ENCODE measurements at places on chromosomes 4 and X.

DNA sequence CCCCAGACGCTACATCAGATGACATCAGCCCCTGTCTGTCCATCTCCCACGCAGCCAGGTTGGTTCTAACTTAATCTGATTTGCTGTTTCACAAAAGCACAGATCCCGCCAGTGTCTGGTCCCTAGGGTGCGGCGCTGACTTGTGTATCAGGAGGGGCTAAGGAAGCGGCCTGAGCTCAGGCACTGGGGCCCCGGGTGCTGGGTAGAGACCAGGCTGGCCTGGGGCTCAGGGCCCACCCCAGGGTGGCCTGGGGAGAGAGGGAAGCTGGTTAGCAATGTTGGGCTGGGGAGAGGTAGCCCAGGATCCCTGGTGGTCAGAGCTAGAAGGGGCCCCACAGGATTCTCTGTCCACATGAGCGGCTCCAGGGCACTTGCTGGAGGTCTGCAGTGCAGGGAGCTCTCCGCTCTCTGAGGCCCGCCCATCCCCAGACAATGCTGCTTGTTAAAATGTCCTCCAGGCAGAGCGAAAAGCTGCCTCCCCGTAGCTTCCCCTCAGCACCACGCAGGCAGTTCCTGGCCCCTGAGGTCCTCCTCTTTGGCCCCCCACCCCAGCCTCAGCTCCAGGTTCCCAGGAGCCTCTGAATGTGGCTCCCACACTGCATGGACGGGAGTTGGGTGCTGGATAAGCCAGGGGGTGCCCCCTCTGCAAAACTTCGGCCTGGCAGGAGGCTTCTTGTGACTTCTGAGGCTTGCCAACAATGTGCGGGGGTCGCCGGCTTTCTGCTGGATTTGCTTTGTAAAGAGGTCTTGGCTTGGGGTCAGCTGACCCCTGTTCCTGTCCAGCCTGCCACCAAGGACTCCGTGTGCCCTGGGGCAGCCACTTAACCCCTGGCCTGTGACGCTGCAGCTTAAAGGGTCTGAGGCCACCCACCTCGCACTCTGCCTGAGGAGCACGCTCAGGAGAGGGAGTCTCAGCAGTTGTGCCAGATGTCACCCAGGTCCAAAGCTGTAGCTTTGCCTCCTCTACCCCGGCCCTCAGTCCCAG, 112.9 kb downstream of the CPZ start:
- DNase-seq: no peak

DNA sequence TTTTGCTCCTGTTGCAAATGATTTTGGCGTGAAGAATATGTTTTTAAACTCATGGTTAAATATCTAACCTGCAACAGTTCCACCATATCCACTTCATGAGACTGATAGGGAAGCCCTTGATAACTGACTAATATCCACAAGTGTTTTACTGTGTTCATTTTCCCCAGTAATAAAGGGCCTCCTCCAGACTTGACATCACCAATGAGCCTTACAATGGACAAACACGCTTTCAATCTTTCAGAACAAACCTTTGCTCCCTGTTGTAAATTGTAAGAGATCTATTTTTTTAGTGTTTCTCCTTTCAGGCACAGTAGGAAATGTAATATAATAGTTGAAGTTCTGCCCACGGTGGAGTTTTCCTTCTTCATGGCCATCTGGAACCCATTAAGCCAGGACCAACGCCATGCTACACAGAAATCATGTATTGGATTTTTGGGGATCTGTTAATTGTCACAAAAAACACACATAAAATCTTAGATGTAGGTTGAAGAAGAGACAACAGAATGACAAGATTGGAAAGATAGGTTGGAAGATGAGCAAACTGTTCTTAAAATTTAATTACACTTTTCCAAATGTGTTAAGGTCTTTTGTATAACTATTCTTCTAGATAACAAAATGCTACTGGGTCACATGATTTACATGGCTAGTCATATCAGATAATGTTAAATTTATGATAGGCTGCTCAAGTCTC, 1030.1 kb downstream of the FSTL5 start:
- DNase-seq: no peak

GRCh38 chrX:11967986-11968869, 170.0 kb upstream of the FRMPD4 start:
- DNase-seq: no peak

GRCh38 chrX:31872007-31872406, 800.2 kb upstream of the FTHL17 start:
- no peak for DNase-seq

DNA sequence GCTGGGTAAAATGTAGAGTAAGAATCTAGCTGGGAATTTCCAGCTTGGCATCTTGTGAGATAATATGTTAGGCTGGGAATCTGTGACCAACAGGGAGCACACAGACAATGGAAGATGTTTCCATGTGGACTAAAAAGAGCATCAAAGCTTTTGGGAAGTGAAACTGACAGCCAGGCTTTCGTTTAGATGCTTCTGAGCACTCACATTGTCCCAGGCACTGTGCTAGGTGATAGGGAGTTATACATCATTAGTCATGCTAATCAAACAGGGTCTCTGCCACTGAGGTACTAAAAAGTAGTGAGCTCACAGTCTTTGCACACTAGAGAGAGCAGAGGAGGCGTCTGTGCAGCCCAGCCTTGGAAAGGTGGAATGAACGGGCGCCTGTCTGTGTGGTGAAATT, 101.9 kb upstream of the SCOC start:
- no peak for DNase-seq
